CD4-positive, alpha-beta T cell treated with Interleukin-4 for 1 hour (primary cell): ENCODE measurements at places on chromosomes 7 and 10.
A peak's percentile ranks its signal among the peaks of the same experiment; 100 is the strongest.

DNA sequence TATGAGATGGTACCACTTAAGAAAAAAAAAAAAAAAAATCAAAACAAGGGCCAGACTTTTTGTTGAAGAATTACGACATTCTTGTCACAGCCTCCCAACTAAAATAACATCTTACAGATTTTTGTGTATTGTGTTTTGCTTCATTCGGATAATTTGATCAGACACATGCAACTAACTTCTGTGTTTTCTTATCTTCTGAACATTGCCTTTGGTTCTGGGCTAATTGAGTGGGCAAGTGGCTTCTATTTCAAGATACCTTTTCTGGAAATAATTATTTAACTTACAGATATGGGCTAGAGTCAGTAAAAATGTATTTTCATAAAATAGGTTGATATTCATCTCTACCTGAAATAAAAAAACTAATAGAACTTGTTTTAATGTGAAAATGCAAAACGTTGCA, 165.1 kb downstream of the ANKRD7 start:
- no peak for DNase-seq

DNA sequence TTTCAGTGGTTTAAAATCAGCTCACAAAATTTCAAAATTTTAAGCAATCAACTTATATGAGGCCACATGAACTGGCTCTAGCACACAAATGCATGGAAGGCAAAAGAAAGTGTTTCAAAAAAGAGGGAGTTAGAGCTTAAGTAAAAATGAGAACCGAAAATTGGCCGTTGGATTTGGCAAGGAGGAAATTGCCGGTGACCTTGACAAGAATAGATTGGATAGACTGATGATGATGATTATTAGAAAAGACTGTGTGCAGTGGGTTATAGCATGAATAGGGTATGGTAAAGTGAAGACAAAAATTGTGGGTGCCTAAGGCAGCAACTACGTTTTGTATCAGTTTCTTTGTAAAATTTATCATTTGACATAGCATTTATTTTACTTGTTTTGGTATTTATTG, 175.7 kb downstream of the SEMA3D start:
- no peak for DNase-seq

- no peak for DNase-seq
Observed at GRCh38 chr10:86218160-86218559, 148.4 kb downstream of the GRID1 start.

DNA sequence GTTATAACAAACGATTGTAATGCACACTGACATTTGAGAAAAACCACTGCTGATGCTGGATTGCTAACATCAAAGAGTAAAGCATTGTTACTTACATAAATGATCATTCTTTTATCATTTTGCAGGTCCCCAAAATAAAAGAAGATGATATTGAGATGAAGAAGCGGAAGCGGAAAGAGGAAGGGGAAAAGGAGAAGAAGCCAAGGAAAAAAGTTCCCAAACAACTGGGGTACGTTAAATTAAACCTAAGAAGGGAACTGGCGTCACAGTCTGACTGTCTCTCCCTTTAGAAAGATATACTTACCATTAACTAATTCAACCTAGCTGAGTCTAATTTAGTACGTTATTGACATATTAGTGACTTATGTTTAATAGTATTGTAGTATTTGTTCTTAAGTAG, 28.1 kb downstream of the UBN2 start:
- no peak for DNase-seq

DNA sequence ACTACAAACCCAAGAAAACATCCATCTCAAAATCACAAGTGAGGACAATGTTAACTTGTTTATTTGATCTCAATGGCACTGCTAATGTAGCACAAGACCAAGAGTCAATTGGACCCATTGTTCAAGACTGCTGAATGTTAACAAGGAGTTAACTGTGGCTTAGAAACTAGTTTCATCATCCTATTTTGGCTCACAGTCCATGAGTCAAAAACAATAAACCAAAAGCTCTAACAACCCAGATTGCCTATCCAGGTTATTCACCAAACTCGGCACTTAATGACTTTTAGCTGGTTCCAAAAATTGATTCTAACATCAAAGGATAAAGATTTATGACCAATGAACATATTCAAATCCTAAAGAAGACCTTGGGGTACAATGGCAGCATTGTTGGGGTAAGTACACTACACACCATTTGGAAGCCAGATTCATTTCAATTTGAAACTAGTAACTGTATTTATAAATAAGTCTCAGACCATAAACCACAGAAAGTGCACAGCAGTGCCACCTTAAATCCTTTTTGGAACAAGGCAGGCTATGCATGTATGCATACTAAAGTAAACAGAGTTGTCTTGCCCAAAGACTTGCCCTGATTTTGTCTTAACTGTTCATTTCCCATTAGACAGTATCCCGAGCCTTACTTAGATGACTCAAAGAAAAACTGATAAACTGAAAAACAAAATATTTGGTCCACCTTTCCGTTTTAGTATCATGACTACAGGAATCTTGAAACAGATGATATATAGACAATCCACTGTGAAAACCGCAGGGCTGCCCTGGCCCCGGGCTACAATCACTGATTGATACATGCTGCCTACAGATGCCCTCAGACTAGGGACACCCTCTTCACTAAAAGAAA, 84.5 kb downstream of the SRPK2 start:
- DNase-seq, result no peak

DNA sequence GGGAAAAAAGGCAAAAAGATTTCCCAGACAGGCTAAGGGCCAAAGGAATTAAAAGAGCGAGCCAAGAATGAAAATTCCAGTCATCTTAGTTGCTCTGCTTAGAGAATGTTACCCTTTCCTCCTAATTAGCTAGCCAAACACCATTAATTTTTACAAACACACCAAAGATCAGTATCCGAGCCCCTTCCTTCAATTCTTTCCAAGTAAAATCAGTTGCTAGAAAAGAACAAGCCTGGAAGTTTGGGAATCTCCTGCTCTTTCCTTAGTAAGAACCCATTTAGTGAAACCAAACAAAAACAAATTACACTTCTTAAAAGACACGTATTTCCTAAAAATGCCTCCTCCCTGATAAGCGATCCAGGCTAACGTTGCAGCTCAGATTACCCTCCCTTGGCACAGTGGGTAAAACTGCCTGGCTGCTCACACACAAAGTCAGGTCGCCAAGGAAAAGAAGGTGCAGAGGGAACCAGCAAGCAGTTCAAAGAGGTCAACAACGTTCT, 57.1 kb upstream of the ABLIM1 start:
- no peak for DNase-seq

DNA sequence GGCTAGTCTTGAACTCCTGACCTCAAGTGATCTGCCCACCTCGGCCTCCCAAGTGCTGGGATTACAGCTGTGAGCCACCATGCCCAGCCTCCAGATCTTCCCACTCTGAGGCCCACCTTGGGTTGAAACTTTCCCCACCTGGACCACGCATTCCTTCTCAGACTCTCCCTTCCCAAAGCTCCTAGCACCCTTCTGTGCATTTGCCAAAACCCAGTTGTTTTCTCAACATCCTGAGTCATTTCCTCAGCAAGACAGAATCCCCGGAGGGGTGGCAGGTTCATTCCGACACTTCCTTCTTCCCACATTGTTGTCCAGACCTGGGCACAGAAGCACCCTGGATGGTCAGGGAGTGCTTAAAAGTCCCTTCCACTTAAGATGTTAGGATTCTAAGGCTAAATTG, 28.9 kb downstream of the BAG3 start:
- no peak for DNase-seq

DNA sequence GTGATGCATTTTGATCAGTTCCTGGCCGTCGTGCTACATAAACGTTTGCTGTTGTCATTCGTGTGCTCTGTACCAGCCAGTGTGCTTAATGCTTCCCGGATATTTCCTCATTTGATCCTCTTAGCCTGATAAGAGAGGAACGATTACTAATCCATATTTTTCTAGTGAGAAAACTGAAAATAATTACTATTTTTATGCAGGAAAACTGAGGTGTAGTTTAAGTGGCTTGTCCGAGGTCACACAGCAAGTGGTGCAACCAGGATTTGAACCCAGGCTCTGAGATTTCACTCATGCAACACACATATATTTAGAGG, 650 bp upstream of the SORBS1 start:
- DNase-seq, result no peak

GRCh38 chr7:5344342-5344741, 61.6 kb downstream of the SLC29A4 start:
- no peak for DNase-seq

DNA sequence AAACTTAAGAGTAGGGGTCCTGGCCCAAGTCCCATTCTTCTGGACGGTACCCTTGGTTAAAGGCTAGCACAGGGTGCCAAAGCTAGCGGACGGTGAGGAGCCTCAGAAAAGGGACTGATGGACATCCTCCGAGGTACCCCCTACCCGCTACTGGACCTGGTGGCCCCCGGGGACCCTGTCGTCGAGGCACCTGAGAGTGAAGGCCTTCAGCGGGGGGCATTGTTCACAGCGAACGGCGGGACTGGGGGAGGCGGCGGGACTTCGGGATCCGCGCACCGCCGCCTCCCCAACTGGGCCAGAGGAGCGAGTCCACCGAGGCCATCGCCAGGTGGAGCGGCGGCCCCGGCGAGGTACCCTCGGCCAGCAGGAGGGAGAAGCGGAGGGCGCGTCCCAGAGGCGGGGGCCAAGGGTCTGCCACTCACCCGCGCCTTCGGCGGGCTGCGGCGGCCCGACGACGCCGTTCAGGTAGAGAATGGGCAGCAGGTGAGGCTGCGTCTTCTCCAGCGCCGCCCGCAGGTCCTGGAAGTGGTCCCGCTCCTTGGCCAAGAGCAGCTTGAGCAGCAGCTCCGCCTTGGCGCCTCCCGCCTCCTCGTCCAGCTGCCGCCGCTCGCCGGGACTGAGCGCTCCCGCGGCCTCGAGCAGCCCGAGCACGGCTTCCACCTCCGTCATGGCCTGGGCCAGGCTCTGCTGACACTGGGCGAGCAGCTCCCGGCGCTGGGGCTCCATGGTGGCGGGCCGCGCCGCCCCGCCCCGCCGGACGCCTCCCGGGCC, 575 bp downstream of the DLG5 start:
- no peak for DNase-seq

DNA sequence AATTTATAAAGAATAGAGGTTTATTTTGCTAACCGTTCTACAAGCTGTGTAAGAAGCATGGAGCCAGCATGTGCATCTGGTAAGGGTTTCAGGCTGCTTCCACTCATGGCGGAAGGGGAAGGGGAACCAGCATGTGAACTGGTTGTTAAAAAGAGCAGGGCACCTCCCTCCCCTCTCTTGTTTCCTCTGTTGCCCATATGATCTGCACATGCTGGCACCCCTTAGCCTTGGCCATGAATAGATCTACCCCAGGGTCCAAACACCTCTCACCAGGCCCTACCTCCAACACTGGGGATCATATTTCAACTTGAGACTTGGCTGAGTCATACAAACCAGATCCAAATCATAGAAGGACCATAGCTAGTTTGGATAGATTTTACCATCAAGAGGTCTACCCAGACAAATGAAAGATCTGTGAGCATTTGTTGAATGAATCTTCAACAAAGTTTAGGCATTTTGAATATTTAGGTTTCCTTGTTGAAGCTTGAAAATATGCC, 36.0 kb upstream of the NRP1 start:
- no peak for DNase-seq

- DNase-seq, result peak; percentile 79
Observed at GRCh38 chr10:3757638-3758490, 27.1 kb downstream of the KLF6 start.

DNA sequence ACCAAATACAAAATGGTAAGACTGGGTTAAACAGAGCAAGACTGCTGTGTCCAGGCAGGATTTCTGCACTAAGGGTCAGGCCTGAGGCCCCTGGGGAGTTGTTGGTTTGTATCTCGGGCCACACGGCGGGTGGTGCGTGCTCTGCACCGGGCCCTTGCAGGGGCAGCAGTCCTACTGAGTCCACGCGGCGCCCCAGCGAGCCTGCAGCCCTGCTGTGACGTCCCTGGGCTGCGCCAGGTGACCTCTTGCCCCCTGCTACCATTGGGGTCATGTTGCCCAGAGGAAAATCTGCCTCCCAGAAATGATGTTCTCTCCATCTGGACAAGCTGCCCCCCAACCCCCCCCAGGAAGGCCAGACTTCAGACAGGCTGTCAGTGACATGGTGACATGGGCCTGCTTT, 281.5 kb downstream of the CELF2 start:
- DNase-seq, result no peak

- DNase-seq, result no peak
Observed at GRCh38 chr10:37535459-37536246, 321.8 kb downstream of the ZNF248 start.

DNA sequence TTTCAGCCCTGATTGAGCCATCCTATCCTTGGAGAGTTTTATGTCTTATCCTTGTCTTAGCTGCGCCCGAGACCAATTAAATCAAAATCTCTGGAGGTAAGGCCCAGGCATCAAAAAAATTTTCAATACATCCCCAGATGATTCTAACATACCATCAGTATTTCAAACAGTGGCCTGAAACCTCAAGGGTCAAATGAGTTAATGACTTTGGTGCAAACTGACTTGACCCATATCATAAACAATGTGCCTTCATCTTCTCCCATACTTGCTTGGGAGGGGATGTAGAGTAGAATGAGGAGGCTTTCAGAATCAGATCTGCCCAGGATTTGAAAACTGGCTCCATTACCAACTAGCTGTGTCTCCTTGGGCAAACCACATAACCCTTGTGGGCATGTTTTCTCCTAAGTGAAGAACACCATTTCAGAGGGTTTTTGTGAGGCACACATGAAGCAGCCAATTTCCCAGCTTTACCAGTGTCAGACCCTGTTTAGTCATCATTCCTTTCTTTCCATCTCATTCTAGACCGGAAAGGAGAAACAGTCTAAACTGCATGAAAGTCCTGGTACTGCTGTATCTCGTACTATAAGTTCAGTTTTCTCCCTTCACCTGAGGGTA, 35.7 kb upstream of the ATXN7L1 start:
- no peak for DNase-seq

DNA sequence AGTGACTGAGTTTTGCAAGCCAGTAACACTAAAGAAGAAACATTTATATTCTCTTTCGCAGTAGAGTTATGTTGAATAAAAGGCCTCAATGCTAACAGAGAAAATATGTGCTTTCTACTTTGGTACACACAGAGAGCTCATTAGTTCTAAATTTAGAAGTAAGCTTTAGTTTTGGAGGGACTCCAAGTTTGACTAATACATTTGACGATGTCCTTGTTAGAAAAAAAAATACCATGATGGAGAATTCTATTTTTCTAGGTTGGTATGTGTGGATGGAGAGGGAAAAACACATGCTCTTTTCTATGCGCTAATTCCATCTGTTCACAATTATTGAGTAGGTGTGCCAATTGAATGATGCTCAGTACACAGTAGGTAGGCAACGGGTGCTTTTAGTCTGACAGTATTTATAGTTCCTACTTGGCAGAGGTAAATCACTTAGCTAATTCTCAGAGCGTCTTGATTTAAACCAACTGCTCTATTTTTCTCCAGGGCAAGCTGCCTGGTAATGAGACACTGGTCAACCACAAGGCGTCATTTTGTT, 327.2 kb upstream of the AKR1E2 start:
- no peak for DNase-seq
